ENCODE measurements at places on chromosomes 4 and X. TPM values are rescaled to one million over a fixed set of nuclear protein-coding genes. Genes with fewer than 3 reads are reported as not detected.

- no peaks in the 10 kb centered on the region for H3K36me3 ChIP-seq
- no peaks in the 10 kb centered on the region for H3K4me1 ChIP-seq
- no peak for DNase-seq
- H3K27me3 ChIP-seq = no peaks in the 10 kb centered on the region
Observed at GRCh38 chr4:138952411-138952810, 63.2 kb upstream of the NOCT start.

GRCh38 chr4:137312257-137312656, 220.0 kb downstream of the PCDH18 start:
- H3K4me3 ChIP-seq = no peak overlapping the region
- DNase-seq = no peak
- no peak overlapping the region for H3K27ac ChIP-seq
- H3K27me3 ChIP-seq = no peaks in the 10 kb centered on the region

Gene ODAM
- total RNA-seq = not detected

- DNase-seq = no peak
- H3K27me3 ChIP-seq = no peaks in the 10 kb centered on the region
- no peak overlapping the region for H3K4me3 ChIP-seq
Observed at GRCh38 chr4:173934933-173935620, 348.4 kb downstream of the FBXO8 start.

DNA sequence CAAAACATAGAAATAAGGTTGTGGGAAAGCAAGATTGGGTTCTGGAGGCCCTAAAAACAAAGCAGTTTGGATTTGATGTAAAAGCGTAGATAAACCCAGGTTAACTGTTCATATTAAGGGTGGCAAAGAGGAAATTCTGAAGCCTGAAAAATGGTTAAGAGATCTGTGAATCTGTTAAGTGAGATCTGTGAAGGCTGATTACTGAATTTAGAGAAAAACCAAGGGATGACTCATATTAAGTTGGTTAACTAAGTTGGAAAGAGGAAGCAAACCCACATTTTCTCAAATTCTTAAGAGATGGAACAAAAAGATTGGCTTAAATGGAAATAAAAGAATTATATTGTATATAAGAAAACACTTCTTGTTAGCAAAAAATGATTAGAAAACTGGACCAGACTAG, 22.8 kb downstream of the GPAT3 start:
- no peak overlapping the region for H3K27ac ChIP-seq
- DNase-seq = no peak
- H3K4me3 ChIP-seq = no peak overlapping the region
- H3K4me1 ChIP-seq = peaks cover 8% of the 10 kb centered on the region

GRCh38 chrX:128396601-128397000, 344.4 kb upstream of the ACTRT1 start:
- no peaks in the 10 kb centered on the region for H3K36me3 ChIP-seq
- no peaks in the 10 kb centered on the region for H3K4me1 ChIP-seq
- H3K27ac ChIP-seq = no peak overlapping the region
- no peak overlapping the region for H3K4me3 ChIP-seq
- no peak for DNase-seq

DNA sequence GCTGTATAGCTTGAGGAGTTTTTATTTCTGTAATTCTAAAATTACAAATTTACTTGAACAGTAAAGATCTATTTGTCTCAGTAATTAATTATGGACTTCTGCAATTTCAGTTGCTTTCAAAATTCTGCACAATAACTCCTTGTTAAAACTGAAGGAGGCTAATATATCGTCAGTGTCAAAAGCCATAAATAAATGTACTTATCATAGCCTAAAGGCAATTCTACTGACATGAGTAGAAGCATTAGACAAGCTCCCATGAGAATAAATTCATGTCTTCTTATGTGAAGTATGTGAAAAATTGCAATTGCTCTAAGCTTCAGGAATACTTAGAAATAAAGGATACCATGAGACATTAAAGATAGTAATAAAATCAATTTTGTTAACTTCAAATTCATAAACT, 381.2 kb upstream of the PCDH10 start:
- H3K27ac ChIP-seq = no peak overlapping the region
- no peak overlapping the region for H3K4me3 ChIP-seq
- H3K27me3 ChIP-seq = no peaks in the 10 kb centered on the region
- no peak for DNase-seq
- no peaks in the 10 kb centered on the region for H3K4me1 ChIP-seq
- H3K36me3 ChIP-seq = no peaks in the 10 kb centered on the region

DNA sequence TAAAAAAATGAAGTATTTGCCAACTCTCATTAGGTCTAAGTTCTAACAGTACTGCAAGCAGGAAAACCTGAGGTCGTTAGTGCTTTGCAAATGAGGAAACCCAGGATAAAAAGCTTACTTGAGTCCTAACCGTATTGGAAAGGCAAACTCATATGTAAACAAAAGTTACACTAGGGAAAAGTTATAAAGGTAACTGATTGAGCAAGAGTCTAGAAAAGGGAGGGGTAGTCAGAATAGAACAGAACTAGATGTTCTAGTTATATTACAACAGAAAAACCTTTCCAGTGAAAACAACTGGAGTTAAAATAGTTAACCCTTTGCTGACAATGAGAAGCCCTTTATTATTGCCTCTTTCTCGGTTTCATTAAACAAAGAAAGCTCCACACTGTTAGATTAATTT, 66.4 kb upstream of the MAOA start:
- peak overlapping the region; percentile 61 for H3K27ac ChIP-seq
- H3K27me3 ChIP-seq = no peaks in the 10 kb centered on the region
- H3K36me3 ChIP-seq = no peaks in the 10 kb centered on the region
- no peaks in the 10 kb centered on the region for H3K4me1 ChIP-seq
- no peak overlapping the region for H3K4me3 ChIP-seq

DNA sequence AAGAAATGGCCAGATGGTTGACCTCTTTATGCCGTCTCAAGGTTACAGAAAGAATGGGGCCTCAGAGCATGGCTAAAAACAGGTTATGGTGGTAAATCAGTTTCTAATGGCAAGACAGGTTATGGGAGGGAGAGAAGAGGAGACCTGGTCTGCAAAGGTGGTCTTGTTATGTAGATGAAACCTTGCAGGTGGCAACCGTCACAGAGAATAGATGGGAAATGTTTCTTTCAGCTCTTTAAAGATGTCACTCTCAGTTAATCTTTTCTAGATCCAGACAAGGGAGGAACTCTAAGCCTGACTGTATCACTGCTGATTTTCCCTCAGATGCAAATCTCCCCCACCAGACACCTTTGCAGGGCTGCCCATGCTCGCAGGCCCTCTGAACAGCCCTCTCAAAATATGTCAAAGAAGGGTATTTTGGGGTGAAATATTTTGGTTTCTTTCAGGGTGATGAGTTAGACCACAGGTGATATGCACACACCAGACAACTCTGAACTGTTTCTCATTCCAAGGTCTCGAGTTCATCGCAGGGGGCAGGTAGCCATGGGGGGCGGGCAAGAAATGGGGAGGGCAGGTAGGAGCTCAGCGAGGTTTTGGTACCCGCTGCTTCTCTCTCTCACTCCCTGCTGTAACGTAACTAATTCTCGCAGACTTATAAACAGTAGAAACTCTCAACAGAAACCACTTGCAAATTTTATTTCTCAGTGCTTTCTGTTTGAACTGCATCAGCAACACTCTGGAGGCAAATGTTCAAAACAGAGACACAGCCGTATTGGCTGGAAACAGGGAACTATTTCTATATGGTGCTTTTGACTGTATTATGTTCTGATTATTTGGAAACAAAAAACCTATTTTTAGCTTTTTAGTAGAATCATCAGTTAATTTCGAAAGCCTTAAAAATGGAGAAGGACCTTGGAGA, 32.4 kb downstream of the CASP3 start:
- no peaks in the 10 kb centered on the region for H3K4me1 ChIP-seq
- no peak overlapping the region for H3K4me3 ChIP-seq
- H3K36me3 ChIP-seq = no peaks in the 10 kb centered on the region
- no peak for DNase-seq
- no peak overlapping the region for H3K27ac ChIP-seq

DNA sequence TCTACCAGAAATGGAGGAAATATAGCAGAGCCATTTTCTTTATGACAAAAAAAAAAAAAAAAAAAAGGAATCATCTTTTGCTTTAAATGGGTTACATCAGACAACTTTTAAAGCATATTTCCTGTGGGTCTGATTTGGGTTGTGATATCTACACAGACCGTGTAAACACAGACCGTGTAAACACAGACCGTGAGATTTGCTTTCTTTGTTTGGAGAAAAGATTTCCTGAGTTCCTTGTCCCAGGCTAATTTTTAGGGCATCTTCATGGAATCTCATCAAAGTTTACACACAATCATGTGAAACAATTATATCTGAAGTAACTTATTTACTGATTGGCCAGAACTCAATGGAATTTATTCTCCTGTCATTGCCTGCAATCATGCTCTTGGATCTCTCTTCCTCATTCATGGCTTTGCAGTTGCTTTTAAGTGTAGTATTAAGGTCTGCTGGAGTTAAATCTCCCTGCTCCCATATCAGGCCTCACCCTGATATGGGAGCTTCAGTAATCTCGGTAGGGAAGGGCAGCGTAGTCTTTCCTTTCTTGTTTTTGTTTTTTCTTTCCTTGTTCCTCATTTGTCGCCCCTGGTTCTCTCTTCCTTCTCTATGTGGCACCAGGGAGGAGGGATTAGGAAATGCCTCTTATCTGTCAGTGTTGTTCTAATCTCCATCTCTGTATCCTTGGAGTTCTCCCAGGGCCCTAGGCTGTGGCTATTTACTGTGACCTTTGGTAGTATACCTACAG, 248.6 kb upstream of the JADE1 start:
- H3K27ac ChIP-seq = no peak overlapping the region
- peaks cover 24% of the 10 kb centered on the region for H3K4me1 ChIP-seq
- H3K4me3 ChIP-seq = no peak overlapping the region
- H3K27me3 ChIP-seq = no peaks in the 10 kb centered on the region

GRCh38 chrX:97446298-97446882, 562.7 kb downstream of the RPA4 start:
- no peak for DNase-seq
- H3K4me3 ChIP-seq = no peak overlapping the region
- no peaks in the 10 kb centered on the region for H3K36me3 ChIP-seq
- no peaks in the 10 kb centered on the region for H3K4me1 ChIP-seq

Gene RBMXL3
- total RNA-seq = not detected

Gene MTMR8
- total RNA-seq = 7.9 TPM

- no peaks in the 10 kb centered on the region for H3K4me1 ChIP-seq
- DNase-seq = no peak
- H3K4me3 ChIP-seq = no peak overlapping the region
- H3K27me3 ChIP-seq = no peaks in the 10 kb centered on the region
- no peaks in the 10 kb centered on the region for H3K36me3 ChIP-seq
Observed at GRCh38 chr4:185481401-185481800, 9.9 kb upstream of the CCDC110 start.

- H3K36me3 ChIP-seq = no peaks in the 10 kb centered on the region
- no peaks in the 10 kb centered on the region for H3K27me3 ChIP-seq
- H3K4me1 ChIP-seq = no peaks in the 10 kb centered on the region
- DNase-seq = no peak
- no peak overlapping the region for H3K27ac ChIP-seq
Observed at GRCh38 chr4:88765729-88766128, 68.1 kb upstream of the NAP1L5 start.

DNA sequence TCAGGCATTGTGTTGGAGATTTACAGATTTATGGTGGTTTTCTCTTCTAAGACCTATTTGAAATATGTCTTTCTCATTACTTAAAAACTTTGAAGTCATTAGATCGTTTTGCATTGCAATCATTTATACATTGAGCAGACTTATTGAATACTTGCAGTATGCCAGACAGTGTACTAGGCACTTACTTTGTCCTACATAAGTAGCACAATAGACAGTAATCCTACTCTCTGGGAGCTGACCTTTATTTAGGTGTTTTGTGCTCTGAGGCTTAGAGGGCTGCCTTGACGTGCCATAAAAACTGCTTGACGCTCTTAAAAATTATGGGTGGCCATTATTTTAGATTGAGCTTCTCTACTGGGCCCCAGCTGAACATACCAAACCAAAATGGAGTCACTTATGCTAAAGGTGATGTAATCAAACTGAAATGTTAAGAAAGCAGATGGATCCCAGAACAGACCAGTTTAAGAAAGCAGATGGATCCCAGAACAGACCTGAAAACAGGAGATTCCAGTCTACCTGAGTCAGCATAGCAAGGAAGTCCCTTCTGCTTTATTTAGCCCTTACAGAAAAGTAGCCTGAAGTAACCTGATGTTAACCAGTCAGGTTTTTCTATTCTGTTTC, 42.4 kb downstream of the PTTG2 start:
- H3K27ac ChIP-seq = no peak overlapping the region
- no peak overlapping the region for H3K4me3 ChIP-seq
- peaks cover 11% of the 10 kb centered on the region for H3K4me1 ChIP-seq
- no peaks in the 10 kb centered on the region for H3K27me3 ChIP-seq

DNA sequence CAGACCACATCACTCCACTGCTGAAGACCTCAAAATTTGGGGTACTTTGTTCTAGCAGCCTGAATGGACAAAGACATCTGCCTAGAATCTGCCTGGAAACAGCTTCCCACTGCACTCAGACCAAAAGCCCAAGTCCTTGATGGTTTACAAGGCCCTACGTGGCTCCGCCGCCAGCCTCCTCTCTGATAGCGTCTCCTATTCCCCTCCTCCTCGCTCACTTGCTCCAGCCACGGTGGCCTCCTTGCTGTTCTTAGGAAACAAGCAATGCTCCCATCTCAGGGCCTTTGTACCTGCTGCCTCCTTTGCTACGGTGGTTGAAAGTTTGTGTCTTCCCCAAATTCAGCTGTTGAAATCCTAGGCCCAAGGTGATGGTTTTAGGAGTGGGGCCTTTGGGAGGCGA, 34.7 kb upstream of the SORCS2 start:
- no peak overlapping the region for H3K4me3 ChIP-seq
- H3K4me1 ChIP-seq = peaks cover 18% of the 10 kb centered on the region
- DNase-seq = no peak
- no peaks in the 10 kb centered on the region for H3K27me3 ChIP-seq
- no peaks in the 10 kb centered on the region for H3K36me3 ChIP-seq

DNA sequence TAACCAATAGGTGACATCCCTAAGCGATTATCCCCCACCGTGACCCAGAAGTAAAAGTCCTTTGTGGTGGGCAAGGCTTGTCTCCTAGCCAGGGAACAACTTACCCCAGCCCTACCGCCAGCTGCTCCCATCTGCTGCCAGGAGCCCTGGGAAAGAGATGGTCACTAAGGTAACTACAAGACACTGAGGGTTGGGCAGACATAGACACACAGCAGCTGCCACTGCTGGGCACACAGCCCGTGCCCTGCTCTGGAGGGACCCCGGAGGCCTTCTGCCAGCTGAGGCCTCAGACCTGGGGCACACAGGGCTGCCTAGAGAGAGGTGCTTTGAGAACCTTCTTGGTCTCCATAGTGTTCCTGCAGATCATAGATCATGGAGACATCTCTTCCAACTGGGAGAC, 53.0 kb upstream of the PROM1 start:
- H3K4me3 ChIP-seq = no peak overlapping the region
- no peak overlapping the region for H3K27ac ChIP-seq
- no peak for DNase-seq

Gene CFAP47
- total RNA-seq = not detected

Gene MAGEA2B
- total RNA-seq = not detected

Gene GPR34
- total RNA-seq = 3.2 TPM

All from vagina (tissue), 2 donors.